ENCODE measurements at places on chromosomes 3 and 15.

GRCh38 chr3:66553441-66554113 lies 52.8 kb upstream of the LRIG1 start:
- DNase-seq = no peak

GRCh38 chr3:101466465-101467309 lies 46.3 kb downstream of the SENP7 start:
- DNase-seq = peak; percentile 14

DNA sequence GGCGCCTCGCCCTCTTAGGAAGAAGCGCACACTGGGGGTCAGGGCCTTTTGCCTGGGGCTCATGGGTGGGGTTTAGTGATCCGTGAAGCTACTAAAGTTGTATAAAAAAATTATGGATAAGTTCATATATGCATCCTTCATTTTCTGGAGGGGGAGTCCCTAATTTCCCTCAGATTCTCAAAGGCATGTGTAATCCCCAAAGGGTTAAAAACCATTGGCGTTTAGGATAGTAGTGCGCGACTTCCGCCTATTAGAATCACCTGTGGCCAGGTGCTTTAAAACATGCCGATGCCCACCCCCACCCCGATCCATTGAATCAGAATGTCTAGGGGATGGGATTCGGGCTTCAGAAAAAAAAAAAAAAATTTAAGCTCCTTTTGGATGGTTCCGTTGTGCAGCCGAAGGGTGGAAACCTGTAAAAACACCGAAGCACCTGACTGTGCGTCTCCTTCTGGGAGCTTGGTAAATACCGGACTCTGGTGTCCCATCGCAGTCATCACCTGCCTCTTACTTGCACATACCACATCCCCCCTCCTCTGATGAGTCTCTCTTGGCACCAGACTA lies 570 bp downstream of the APH1B start:
- no peak for DNase-seq

GRCh38 chr3:101685050-101685400 lies 1.5 kb downstream of the RPL24 start:
- no peak for DNase-seq

DNA sequence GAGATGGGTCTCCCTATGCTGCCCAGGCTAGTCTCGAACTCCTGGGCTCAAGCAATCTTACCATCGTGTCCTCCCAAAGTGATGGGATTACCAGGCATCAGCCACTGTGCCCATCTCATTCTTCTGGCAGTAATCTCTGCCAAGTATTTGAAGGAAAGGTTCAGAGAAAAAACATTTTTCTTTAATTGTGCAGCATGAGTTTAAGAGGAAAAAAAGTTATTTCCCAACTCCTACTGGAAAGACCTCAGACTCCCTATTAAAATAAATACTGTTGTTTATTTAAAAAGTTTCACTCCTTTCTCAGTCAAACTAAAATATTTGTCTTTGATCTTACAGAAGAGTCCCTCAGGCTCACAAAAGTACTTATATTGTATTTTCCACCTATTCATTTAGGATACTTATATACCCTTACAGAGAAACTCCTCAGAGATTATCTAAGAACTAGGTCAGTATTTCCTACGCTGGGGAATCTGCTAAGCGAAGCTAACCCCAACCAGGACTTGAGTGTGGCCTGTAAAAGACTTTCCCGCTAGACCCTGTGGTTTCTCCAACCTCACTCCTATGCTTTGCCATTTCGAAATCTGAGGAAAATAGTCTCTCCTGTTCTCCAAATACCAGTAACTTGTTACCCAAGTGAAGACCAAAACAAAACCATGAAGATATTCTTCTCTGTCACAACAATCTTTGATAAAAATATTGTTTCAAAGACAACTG lies 28.7 kb downstream of the WWTR1 start:
- no peak for DNase-seq

- no peak for DNase-seq
These were observed 27.5 kb downstream of the MELTF start for GRCh38 chr3:197001972-197002700.
